ENCODE measurements at places on chromosomes 12 and 14.

DNA sequence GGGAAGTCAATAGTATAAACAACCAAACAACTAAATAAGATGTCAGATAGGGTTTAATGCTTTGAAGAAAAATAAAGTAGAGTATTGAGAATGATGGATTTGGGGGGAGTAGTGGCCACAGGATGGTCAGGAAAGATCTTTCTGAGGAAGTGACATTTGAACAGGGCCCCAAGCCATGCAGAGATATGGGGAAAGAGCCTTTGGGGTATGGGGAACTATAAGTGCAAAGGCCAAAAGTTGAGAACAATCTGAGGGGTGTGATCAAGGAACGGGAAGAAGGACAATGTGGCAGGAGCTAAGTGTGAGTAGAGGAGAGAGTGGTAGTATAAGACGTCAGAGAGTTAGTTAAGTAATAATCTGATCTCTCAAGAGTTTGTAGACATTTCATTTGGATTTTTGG lies 1.3 kb downstream of the MRPS35 start:
- no peak for DNase-seq

- no peak for DNase-seq
Observed at GRCh38 chr12:32307326-32307725, 92.0 kb upstream of the FGD4 start.

DNA sequence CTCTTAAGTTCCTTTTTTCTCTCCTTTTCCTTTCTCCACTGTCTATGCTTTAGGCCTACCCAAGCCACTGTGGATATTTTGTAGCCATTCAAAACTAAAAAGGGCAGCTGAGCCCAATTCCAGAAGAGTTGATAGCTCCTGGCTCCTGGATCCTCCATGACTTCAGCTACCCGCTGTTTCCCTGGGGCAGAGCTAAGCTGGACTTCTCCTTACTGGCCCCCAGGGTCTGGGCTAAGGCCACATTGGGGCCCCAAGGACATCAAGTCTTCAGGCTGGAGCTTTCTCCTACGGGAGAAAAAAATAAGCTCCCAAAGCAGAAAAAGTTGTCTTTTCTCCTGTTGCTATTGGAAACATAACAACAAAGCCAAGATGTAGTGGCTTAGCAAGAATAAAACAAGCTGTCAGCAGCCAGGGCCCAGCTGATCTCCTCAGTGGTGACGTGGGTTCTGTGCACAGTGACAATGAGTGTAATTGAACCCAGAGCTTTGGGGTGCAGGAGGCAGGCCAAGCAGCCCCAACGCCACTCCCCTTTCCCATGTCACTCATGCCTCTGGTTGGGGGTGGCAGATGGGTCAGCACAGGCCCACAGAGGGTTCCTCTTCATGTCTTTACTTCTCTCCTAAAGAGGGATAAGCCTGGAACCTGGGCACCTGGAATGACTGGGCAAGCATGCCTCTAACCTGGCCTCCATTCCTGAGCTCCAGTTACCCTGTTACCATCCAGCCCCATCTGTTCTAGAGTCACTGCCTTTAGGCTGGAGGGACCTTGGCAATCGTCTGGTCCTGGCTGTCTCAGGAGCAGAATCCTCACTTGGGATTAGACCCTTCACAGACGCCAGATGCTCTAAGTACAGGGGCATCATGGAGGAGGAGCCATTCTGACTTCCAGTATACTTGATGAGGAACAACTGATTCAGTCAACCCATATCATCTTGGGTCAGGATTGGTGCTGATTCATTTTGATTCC lies 171.2 kb downstream of the ZFP36L1 start:
- DNase-seq, result no peak

- DNase-seq, result peak; percentile 93
Observed at GRCh38 chr12:121789800-121790728, 3.4 kb downstream of the RHOF start.

DNA sequence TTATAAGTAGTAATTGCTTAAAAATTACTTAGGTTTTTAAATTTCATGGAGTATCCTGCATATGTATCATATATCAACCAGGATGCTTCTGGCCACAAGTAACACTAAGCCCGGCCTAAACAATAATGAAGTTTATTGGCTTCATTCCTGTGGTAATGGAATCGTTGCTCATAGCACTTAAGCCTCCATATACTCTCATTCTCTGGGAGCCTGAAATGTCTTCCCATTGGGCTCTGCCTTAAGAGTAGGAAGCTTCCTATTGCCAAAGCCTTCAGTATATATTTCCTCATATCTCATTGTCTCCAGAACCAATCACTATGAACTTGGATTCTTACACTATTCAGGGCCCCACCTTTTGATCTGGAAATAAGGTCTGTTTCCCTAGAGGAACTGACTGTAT lies 83.8 kb upstream of the DNM1L start:
- no peak for DNase-seq

DNA sequence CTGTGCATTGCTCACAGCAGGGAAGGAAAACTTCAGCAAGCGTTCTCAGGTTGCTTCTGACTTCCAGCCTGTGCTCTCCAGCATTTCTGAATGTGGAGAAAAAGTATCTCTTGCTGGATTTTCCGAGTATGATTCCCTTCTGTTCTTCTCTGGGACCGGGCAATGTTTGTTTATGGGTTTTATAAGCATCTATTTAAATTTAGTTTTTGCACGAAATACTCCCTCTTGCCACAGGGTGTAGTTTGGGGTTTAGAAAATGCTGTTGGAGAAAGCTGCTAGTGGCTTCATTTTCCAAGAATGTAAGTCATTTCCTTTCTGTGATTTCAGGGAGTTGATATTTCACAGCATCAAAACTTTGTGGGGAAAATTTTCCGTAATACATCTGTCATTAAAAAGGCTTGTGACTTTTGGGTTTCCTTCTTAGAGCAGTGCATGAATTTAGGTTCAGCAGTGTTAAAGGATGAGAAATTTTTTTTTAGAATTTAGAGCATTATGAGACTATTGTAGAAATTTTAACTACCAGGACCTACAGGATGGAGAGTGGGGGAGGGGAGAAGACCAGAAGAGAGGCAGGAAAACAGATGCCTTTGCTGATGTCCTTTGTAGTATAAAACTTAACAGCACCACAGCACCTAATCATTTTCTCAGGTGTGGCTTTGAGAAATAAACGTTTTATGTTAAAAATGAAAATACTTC lies 1.5 kb downstream of the FRMD6 start:
- no peak for DNase-seq

DNA sequence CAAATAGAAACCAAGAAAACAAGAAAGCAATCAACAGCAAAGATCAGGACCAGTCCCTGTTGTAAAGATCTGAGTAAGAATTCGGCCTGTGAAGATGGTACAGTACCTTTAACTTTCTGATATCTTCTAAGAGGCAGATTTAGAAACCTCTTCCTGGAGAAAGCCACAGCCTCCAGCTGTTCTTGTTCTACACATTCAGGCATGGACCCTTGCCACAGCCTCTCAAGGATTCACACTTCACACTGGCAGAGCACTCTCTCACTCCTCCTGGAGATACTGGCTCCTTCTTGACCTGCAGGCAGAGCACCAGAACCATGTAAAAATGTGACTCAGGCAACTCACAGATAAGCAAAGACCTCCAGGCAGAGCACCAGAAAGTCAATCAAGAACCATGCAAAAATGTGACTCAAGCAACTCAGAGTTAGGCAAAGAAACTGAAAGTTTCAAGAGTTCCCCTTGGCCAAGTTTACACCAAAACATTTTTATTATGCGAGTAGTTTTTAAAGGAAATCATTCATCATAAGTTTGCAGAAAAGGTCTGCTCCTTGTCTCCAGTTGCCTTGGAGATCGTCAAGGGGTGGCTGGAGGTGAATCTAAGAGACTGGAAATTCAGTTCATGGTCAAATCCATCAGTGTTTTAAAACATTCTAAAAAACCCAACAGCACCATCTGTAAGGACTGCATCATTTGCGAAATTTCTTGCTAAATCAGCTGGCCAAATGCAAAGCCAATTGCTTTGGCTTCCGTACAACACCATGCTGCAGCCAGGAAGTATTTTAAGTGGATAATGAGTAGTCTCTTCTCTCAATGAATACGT lies 119.3 kb upstream of the MDM1 start:
- peak; percentile 49 for DNase-seq

- DNase-seq, result no peak
Observed at GRCh38 chr14:87899228-87899627, 93.8 kb downstream of the GALC start.

GRCh38 chr12:109987615-109988014 lies 8.6 kb downstream of the GIT2 start:
- no peak for DNase-seq

GRCh38 chr14:50021261-50022031 lies 94.9 kb downstream of the VCPKMT start:
- no peak for DNase-seq

DNA sequence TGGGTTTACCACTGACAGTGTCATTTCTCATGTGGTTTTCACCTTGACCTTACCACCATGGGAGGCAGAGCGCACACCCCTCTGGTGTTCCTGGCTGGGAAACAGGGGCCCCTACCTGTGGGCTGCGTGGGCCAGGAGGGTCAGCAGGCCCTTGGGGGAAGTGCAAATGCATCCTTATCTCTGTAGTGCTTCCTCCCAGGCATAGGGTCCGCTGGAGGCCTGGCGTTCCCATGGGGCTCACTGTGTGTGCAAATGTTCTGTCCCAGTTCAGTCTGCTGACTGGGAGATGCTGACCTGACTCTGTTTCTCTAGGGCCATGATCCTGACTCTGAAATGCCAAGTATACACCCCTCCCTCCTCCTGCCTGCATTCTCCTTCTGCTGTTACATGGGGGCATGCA lies 81.3 kb downstream of the SLC25A47 start:
- DNase-seq, result no peak

GRCh38 chr14:92121207-92121669 lies 268 bp downstream of the NDUFB1 start:
- DNase-seq, result peak; percentile 43

GRCh38 chr12:128307791-128308190 lies 40.8 kb downstream of the TMEM132C start:
- no peak for DNase-seq

DNA sequence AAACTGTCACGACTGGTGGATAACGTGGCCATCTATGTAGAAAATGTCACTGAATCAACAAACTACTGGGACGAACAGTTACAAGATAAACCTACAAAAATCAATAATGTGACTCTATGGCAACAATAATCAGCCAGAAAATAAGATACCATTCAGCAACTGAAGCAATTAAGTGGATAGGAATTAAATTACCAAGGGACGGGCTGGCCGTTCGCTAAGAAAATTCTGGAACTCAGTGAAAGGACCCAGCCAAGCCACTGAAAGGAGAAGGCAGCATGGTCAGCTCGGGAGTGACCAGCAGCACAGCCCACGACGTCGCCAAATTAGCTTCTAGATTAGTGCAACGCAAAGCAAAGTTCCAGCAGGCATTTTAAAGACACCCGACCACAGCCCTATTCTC lies 33.6 kb upstream of the TMEM179 start:
- no peak for DNase-seq

GRCh38 chr14:85182282-85182681 lies 347.7 kb upstream of the FLRT2 start:
- no peak for DNase-seq

DNA sequence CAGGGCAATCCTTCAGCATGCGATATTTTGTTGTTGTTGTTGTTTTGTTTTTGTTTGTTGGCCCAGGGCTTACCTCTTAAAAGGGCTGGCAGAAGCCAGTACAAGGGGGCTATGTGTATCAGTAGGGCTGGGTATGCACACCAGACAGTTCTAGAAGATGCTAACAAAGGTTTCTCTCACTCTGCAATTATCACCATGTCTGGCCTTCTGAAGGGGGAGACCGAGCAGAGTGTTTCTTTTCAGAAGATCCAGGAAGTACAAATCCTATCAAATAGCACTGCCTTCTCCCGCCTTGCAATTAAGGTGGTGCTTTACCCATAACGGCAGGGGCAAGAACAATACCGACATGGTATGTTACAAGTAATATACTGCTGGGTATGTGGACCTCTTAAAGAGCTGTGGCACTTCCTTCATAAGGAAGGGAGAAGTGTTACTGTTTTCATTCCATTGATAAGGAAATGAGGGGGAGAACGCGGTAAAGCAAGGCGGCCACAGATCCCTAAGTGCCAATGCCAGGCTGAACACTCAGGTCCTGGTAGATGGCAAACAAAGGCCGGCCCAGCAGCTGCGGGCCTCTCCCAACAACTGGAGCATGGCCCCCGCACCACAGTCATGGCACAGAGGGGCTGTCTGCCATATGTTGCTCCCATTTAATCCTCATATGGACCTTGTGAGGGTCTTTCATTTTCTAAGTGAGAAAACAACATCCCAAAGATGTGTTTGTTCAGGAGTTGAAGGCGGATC lies 19.2 kb upstream of the CACNA2D4 start:
- DNase-seq, result no peak

- DNase-seq, result no peak
Observed at GRCh38 chr12:132018193-132018916, 68.6 kb downstream of the EP400 start.

DNA sequence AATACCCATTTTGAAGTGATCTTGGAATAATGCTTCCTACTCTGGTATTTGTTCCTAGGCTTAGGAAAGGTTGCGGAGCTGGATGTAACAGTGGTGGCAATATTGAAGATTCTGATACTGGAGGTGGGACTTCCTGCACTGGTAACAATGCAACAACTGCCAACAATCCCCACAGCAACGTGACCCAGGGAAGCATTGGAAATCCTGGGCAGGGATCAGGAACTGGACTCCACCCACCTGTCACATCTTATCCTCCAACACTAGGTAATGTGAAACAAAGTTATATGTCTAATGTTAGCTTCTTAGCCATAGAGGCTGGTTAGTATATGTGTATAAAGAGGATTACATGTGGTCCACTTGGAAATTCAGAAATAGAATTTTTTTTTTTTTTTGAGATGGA lies 197.9 kb downstream of the PCNX1 start:
- DNase-seq, result no peak

DNA sequence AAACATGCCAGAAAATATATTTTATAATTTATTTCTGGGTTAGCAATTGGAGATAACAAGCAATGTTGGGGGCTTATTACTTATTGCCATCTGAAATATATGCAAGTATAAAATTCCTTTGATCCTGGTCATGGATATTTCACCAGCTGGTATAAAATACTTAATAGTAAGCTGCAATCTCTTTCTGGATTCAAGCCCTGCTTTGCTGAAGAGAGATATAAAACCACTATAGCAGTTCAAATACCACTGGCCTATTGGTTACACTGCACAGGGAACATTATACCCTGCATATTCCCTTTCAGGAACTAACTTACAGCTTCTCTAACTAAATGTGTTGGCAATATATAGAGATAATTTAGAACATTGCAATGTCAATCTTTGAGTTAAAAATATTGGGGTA lies 546.2 kb upstream of the ATP2B1 start:
- DNase-seq, result no peak

DNA sequence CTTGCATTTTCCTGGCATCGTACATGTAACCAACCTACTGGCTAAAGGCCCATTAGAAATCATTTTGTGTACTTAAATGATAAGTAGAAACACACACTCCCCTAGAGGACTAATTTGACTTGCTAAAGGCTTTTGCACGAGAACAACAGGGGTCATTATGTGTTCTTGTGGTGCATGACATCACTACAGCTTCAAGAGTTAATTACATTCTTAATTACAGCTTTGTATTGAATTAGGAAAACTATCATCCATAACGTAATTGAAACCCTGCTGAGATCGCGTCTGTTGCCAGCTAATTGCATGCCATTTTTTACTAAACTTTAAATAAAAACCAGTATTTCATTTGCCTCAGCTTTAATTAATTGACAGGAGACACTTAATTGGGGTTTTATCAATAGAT lies 51.4 kb downstream of the TMEM132C start:
- no peak for DNase-seq

GRCh38 chr12:51323966-51324895 lies at the start of gene BIN2:
Gene BIN2 (minus strand): TSS chr12:51324174. CDS start chr12:51324102, 72 bp downstream.
- DNase-seq, result peak; percentile 86

Measured in stimulated activated naive CD8-positive, alpha-beta T cell treated with anti-CD3 and anti-CD28 coated beads, Interleukin-15, Interleukin-2, amounts not matched to agents 100 U/mL and 50 U/mL, for 24 hours (primary cell).